Hematopoietic multipotent progenitor cell treated with erythropoietin and hydrocortisone succinate and interleukin-3 and kit ligand, for 17 days (in vitro differentiated cells): ENCODE measurements at places on chromosomes 2 and 18.

GRCh38 chr2:156803243-156803642 lies 367.1 kb downstream of the GPD2 start:
- no peak for DNase-seq

DNA sequence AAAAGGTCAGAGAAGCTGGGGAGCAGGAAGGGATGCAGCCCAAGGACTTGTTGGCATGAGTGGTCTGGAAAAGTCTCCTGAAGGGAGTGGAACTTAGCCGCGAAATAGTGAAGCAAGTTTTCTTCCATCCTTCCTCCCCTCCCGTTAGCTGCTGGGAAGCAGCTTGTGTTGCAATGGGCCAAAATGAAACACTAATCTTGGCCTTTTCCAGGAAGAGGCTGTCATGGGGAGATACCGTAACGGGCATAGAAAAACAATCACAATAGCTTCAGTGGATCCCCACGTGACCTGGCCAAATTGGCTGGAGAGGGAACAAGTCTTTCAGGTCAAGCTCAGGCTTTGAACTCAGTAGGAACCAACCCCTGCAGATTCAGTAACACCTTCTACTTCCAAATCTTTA lies 49.3 kb downstream of the SEMA4F start:
- no peak for DNase-seq

- no peak for DNase-seq
Measured at GRCh38 chr2:10449838-10450691, 1.9 kb upstream of the ODC1 start.

DNA sequence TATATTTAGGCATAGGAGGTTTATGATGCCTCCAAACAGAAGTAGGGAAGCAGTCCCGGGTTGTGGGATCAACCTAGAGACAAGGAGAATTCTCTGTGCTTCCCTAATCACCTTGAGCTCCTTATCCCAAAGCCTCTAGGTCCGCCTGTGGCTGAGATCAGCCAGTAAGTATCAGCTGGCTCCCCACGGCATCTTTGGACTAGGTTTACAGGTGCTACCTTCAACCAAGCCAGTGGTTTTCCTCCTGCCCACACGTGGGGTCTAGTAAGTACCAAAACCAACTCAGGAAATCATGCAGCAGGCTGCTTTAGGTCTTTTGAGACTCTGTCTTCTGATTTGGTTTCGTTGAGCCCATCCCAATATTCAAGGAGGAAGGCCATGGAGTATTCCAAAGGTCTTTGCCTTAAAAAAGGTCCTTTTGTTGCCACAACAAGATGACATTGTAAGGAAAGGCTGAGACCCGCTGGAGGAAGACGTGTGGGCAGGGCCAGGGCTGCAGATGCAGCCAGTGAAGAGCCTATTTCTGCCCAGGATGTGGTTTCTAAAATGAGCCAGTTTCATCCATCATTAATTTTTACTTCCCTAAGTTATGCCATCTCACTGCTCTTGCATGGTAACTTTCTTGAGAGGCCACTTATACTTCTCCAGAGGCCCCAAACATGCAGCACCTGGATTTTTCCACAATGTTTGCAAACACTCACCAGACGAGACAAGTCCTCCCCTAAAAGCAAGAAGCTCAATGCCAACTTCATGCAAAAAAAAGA lies 248.7 kb downstream of the RNF152 start:
- DNase-seq, result no peak

- DNase-seq, result no peak
Measured at GRCh38 chr2:29281086-29281915, 166.1 kb downstream of the CLIP4 start.

DNA sequence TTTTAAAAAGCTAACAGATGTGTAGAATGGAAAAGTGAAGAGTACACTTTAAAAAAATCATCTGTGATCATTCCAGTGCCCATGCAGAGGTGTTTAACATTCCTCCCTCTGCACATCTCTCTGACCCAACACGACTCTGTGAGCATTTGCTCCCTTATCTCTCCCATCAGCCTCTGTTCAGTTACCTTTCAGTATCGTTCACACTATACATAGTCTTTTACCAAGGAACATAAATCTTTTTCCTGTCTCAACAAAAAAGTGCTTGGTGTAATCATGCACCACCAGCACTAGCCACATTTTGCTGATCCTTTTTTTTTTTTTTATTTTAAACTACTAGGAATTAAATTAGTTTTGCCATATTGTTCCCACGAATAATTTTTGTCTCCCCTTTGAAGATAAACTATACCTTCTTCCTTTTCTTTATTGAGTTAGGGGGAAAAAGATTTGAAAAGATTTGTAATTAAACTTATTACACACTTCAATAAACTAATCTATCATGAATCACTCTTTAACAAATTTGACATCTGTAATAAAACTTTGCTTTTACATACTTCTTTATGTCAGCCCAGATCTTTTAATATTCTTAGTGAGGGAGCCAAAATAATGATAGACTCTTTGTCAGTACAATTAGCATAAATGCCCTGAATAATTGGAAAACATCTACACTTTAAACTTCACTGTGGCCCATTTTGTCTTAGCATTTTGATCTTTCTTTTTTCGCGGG lies 489.8 kb upstream of the FANCL start:
- no peak for DNase-seq

DNA sequence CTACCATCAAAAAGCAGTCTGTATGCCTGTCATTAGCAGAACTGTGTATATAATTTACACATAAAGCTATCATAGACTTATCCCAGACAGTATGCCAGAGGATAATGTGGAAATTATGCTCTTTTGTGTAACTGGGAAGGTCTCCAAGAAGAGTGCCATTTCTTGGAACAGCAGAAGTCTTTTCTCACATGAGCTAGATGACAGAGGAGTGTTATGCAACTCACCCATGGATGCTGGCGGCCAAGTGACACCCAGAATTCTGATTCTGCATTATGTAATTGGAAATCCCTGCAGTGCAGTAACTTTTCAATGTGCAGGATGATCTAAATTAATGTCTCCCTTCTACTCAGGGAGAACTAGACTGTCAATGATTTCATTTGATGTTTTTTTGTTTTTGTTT lies 160.0 kb downstream of the UBE2E3 start:
- DNase-seq, result no peak

GRCh38 chr2:222673883-222674282 lies 2.4 kb downstream of the MOGAT1 start:
- no peak for DNase-seq

GRCh38 chr2:39679805-39680204 lies 14.1 kb downstream of the TMEM178A start:
- DNase-seq, result no peak

GRCh38 chr18:22745966-22746365 lies 187.2 kb upstream of the RBBP8 start:
- no peak for DNase-seq

DNA sequence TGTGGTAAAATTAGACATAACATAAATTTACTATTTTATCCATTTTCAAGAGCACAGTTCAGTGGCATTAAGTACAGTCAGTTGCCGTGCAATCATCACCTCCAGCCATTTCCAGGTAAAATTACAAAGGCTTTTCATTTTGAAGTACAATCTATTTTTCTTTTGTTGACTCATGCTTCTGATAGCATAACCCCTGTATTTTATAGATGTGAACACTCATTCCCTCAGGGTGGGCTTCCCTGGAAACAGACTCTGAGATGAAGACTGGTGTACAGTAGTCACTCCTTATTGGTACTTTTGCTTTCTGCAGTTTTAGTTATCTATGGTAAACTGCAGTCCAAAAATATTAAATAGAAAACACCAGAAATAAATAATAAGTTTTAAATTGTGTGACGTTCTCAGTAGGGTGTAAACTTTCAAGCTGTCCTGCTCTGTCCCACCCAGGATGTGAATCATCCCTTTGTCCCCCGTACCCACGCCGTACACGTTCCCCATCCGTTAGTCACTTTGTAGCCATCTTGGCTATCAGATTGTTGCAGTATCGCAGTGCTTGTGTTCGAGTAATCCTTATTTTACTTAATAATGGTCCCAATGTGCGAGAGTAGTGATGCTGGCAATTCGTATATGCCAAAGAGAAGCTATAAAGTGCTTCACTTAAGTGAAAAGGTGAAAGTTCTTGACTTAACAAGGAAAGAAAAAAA lies 41.1 kb upstream of the NAB1 start:
- DNase-seq, result no peak

GRCh38 chr2:25204190-25204838 lies 35.9 kb upstream of the POMC start:
- DNase-seq, result peak; percentile 18

GRCh38 chr2:54618646-54619565 lies 104.6 kb upstream of the EML6 start:
- DNase-seq, result no peak

DNA sequence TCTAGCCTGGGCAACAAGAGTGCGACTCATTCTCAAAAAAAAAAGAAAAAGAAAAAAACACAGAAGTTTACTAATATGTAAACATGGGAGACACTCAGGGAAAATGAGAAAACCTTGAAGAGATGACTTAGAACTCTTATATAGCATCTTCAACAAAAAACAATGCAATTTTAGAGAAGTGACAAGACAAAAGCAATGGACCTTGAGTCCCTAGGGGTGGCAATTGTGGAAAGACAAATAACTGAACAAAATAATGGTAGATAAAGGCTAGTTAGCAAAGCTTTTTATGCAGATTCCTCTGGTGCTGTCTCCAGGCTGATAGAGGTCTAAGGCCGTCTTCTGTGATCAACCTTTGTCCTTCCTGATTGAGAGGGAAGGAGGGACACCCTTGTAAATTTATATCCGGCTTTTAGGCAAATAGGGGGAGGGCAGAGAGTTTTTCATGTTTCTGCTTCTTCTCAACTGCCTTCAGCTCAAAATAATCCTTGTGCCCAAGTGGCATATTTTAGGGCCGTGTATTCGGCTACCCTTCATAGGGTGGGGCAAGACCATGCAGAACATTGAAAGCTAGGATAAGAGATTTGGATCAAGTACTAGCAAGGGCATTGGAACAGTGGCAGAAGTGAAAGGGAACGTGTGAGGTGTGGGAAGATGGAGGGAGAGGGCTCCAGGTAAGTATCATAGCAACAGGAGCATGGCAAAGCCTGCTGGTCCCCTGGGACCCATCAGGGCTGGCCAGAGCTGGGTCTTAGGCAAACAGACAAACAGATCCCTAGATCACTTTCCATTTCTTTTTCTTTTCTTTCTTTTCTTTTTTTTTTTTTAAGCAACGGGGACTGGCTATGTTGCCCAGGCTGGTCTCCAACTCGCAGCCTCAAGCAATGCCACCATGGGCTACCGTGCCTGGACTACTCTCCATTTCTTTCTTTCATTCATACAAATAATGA lies 116.2 kb upstream of the STPG4 start:
- no peak for DNase-seq
